ENCODE measurements at places on chromosomes 2 and 18.

DNA sequence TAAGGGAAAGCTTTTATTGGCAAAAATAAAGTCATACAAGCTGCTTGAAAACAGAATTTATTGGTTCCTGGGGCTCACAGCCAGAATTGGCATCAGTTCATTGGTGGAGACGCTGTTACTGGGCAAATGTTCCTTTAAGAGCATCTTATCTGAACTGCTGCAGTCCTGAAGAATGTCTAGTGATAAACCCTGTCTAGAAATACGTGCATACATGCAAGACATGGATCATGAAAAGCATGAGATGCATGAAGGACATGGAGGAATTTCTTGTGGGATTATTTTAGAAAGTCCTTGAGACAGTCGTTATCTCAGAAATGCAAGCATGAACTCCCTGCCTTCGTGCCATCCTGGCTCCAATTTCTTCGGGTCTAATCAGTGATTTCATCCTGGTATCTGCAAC is 32.5 kb upstream of the FHOD3 start:
- no peak for DNase-seq

GRCh38 chr2:181223234-181223633 is 234.0 kb upstream of the ITGA4 start:
- DNase-seq: no peak

GRCh38 chr2:28545590-28546200 is 49.8 kb downstream of the PLB1 start:
- DNase-seq: no peak

- DNase-seq: no peak
Measured at GRCh38 chr2:159555651-159556392, 60.5 kb downstream of the BAZ2B start.

- no peak for DNase-seq
Measured at GRCh38 chr2:105394951-105395611, 3.8 kb downstream of the FHL2 start.
